ENCODE measurements at places on chromosomes 3 and 15.

GRCh38 chr15:88865498-88866099 is 29.7 kb downstream of the HAPLN3 start:
- no peak for DNase-seq

DNA sequence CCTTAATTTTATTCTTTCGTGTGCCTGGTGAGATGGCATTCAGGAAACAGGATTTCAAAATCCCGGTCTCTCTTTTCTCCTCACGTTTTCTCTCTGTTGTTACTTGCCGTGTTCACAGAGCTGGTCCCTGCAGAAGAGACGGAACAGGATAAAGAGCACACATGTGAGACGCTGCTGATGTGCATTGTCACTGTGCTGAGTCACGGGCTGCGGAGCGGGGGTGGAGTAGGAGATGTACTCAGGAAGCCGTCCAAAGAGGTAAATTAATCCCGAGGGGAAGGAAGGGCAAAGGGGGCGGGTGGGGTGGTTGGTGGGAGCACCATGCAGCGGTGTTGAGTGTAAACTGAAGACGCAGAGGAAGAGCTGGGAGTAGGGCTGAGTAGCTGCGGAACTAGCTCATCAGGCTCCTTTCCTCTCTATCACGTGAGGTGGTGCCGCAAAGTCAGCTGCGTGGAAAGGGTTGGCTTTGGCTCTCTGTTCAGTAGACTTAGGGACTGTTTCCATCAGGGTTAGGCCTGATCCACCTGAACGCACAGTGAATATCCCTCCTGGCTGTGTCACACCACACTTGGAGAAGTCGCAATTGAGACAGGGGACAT is 164.8 kb upstream of the BHLHE40 start:
- no peak for DNase-seq

GRCh38 chr3:153291059-153291685 is 129.1 kb downstream of the RAP2B start:
- peak; percentile 21 for DNase-seq

GRCh38 chr3:155496206-155496605 is 202.7 kb upstream of the STRIT1 start:
- no peak for DNase-seq

DNA sequence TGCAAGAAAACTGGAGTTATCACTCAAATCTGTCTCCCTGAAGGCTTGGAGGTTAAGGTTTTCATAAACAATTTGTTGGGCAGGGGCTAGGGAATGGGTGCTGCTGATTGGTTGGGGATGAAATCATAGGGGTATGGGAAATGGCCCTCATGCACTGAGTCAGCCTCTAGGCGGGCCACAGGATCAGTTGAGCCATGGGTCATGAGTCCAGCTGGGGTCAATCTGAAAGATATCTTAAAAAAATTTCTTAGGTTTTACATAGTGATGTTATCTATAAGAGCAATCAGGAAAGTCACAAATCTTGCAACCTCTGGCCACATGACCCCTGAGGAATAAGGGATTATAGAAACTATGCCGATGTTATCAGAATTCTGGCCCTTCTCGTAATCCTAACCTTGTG is 491.7 kb downstream of the ZIC1 start:
- no peak for DNase-seq

DNA sequence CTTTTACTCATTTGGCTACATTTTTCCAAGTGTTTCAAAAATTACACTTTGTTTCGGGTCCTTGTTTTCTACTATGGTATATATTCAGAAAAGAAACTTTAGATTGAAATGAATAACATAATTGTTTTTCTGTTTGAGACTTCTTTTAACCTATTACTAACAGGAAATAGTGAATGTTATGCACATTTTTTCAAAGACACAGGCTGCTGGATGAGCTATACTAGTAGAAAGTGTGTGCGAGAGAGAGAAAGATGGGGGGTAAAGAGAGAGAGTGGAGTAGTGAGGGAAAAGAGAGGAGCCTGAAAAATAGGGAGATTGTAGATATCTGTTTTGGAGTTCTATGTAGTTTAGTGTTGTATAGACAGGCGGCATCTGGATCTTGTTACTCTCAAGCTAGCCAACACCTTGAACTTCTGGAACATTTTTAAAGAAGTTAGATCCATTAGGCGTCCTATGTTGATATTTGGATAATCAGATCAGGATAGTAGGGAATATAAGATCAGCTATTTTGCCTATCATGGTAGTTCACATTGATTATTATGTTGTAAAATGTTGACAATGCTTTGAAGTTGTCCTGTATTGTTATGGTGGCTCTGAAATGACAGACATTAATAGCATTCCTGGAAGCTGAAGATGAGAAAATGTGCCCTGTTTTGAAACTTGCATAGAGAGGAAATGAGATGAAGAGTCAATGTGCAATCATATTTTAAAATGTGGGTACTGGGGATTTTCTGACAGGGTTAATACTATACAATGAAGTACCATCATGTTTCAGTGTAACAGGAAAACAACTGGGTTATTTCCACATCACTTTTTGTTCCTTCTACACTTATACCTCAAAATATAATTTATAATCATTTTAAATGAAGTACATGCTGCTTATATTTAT is 2.6 kb downstream of the RBMS3 start:
- DNase-seq: no peak

- DNase-seq: no peak
Observed at GRCh38 chr3:98814817-98815420, 51.8 kb downstream of the ST3GAL6 start.

- DNase-seq: no peak
Observed at GRCh38 chr3:7271631-7272030, 410.7 kb downstream of the GRM7 start.

DNA sequence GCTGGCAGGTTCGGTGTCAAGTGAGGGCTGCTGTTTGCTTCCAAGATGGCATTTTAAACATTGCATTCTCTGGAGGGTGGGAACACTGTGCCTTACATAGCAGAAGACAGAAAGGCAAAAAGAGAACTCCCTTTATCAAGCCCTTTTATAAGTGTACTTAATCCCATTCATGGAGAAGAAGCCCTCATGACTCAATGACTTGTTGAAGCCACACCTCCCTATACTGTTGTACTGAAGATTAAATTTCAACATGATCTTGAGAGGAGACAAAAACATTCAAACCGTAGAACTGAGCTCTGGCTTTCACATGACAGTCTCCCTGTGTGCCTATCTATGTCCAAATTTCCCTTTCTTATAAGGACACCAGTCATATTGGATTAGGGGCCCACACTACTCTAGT is 443.4 kb upstream of the CDIN1 start:
- no peak for DNase-seq

DNA sequence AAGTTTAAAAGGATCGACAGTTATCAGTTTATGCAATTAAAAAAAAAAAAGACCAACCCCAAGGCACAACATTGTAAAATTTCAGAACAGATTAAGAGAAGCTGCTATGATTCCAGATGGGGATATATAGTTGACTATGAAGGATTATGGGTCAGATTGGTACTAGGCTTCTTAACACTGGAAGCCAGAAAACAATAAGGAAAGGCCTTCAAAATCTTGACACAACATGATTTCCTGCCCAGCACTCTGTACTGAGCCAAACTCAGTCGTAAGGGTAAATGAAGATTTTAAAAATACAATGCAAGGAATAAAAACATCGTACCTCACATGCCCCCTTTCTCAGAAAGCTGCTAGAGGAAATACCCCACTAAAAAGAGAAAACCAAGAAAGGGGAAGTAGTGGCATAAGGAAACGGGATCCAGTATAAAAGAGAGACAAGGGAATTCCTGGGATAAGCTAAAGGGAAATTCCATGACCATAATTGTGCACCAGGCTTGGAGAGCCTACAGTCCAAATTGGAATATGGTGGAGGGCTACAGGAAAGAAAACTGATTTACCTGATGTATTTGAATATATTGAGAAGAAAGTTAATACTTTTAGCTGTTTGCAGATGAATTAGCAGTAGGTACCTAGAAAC is 27.9 kb downstream of the PIAS1 start:
- DNase-seq: no peak

- no peak for DNase-seq
Observed at GRCh38 chr3:126208606-126209256, 28.3 kb upstream of the ALDH1L1 start.

GRCh38 chr15:39285663-39286062 is 295.2 kb upstream of the THBS1 start:
- no peak for DNase-seq

DNA sequence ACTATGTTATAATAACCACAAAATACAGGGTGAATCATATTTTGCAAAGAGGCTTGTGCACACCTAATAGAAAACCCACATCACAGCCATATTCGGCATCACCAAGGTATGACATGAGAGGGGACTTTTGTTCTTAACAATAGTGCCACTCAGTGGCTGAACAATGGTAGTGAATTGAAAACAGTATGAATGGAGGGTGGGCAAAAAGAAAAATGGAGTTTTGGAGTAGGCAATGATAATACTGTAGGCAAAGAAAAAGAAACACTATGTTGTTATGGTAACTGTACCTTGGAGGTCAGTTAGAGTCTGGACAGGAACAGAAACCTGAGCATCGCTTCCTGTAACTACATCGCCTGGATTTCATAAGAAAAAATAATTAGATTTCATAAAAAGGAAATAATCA is 348.6 kb downstream of the PLCL2 start:
- DNase-seq: peak; percentile 80

Data from GM12865 (cell line).